ENCODE measurements at places on chromosomes 3 and 15.
A peak's percentile ranks its signal among the peaks of the same experiment; 100 is the strongest.

GRCh38 chr3:118495206-118495605 is 539.4 kb downstream of the IGSF11 start:
- DNase-seq = no peak

DNA sequence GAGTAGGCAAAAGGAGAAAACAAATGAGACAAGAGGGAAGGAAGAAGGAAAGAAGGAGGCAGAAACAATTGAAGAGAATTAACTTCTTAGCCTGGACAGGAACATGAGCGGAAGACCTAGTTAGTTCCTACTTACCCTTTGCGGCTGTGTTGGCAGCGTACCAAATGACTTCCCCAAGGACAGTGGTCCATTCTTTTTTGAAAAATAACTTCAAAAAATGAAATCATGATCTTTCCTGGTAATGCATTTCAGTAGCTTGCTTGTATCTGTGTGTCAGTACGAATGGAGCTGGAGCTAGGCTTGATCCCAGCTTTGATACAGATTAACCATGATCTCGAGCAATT is 41.5 kb upstream of the CFAP161 start:
- no peak for DNase-seq

DNA sequence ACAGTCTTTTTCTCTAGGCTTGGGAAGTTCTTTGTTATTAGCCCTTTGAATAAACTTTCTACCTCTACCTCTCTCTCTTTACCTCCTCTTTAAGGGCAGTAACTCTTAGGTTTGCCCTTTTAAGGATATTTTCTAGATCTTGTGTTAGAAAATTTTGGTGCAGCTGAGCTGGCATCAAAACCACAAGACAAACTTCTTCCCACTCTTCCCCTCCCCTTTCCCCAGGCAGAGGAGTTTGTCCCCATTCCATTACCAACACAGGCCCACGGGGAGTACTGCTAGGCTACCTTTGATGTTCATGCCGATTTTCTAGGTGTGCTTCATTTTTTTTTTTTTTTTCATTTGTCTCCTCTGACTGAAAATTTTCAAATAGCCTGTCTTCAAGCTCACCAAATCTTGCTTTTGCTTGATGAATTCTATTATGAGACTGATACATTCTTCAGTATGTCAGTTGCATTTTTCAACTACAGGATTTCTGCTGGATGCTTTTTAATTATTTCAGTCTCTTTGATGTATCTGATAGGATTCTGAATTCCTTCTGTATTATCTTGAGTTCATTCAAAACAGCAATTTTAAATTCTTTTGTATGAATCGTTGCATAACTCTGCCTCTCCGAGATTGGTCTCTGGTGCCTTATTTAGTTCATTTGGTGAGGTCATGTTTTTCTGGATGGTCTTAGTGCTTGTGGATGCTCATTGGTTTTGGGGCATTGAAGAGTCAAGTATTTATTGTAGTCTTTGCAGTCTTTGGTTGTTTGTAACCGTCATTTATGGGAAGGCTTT is 112.0 kb downstream of the UBE2E2 start:
- no peak for DNase-seq

- no peak for DNase-seq
Measured at GRCh38 chr15:56056626-56057025, 63.2 kb upstream of the NEDD4 start.

DNA sequence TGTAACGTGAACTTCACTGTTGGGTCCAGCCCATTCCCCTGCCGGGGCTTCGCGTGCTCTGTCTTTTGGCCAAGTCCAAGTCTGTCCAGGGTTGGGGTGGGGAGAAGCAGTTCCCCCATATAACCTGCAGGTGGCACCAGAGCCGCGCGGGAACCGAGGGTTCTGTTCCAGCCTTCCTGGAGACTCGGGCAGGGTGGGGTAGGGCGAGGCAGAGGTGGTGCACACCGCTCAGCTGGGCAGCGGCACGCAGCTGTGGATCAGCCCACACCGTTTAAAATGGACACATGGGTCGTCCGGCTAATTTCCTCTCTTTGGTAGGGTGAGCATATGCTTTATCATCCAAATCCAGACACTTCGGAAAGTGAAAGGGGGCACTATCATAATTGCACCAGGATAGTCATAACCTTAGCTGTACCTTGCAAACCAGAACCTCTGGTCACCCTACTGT is 118.1 kb downstream of the TBC1D2B start:
- DNase-seq = no peak

DNA sequence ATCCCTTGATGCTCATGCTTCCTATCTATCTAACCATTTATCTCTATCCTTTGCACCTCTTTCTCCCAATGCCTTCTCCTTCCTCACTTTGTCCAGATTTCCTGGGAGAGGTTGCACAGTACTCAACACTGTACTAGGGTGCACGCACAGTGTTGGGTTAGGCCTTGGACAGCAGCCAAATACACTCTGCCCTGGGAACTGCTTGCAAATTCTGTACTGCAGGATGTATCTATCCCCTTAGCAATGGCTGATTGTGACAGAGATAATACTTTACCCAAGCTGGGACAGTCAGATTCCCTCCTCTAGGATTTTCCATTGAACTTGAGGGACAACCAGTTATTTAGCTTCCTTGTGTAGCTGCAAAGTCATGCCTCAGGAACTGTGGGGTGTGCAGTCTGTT is 113.3 kb downstream of the IL20RB start:
- DNase-seq = no peak

DNA sequence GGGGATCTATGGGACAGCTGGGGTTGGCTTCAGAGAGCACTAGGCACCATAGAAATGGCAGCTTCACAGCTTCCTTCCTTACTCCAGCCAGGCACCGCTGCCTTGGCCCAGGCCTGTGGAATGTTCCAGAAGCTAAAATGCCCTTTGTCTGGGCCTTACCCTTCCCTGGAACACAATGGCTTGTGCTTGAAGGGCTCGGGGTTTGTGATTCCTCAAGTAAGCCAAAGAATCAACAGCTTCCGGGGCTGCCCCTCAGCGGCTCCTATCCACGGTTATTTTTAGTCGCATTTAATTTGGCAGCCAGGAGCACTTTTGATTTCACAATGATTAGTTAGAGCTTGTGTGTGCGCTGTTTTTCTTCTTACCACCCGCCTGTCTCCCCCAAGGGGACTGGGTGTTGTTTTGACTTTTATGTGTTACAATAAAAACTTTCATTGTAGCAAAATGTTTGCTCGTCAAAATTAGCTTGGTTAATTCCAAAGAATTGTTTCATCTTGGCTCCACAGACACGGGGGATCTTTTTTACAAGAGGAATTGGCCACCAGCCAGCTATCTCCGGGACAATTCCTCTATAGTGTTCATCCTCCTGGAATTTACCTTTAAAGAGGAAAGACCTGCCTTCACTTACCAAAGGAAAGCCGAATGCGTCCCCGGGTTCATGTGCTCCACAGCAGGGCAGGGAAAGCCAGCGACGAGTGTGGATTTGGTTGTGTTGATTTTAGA is 73.8 kb downstream of the TLE3 start:
- peak; percentile 19 for DNase-seq

DNA sequence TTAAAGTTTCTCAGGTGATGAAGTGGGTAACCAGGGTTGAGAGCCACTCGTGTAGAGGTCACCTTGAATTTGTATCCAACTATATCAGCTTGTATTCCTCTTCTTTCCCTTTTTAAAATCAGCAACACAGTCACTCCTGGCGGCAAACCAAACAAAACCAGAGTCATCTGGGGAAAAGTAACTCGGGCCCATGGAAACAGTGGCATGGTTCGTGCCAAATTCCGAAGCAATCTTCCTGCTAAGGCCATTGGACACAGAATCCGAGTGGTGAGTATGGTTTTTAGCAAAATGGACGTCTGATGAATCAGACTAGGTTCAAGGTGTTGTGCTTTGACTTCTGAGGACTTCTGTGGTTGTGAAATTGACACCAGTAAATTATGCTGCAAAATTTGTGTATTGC is 3.9 kb downstream of the RPL35A start:
- no peak for DNase-seq

DNA sequence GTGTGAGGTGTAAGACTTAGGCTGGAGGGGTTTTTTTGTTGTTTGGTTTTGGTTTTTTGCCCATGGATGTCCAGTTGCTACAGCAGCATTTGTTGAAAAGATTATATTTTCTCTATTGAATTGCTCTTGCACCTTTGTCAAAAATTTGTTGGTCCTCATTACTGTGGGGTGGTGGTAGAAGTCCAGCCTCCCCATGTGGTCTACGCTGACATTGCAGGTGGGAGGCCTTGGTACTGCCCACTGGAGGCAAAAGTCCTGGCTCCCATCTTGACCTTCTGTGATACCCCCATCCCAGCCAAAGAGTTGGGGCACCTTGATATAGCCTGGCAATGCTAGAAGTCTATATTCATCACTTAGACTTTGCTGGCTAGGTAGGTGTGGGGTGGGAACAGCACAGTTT is 5.4 kb upstream of the RAB6B start:
- no peak for DNase-seq

DNA sequence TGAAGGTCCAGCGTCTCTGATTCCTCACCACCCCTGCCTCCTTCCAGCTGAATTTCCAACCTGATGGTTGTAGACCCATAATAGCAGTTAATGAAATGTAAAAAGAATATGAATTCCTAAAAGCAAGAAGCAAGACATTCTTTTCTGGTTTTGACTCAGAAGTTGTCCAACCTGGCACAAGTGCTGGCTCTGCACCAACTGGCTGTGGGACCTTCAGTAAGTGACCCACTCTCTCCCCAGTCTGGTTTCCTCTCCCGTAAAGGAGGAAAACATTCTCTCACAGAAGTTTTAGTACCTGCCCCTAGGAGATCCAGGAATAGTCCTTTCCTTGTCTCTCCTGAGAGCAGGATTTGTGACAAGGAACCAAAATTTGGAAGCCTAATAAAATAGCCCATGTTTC is 236.9 kb upstream of the TRIM42 start:
- peak; percentile 9 for DNase-seq

DNA sequence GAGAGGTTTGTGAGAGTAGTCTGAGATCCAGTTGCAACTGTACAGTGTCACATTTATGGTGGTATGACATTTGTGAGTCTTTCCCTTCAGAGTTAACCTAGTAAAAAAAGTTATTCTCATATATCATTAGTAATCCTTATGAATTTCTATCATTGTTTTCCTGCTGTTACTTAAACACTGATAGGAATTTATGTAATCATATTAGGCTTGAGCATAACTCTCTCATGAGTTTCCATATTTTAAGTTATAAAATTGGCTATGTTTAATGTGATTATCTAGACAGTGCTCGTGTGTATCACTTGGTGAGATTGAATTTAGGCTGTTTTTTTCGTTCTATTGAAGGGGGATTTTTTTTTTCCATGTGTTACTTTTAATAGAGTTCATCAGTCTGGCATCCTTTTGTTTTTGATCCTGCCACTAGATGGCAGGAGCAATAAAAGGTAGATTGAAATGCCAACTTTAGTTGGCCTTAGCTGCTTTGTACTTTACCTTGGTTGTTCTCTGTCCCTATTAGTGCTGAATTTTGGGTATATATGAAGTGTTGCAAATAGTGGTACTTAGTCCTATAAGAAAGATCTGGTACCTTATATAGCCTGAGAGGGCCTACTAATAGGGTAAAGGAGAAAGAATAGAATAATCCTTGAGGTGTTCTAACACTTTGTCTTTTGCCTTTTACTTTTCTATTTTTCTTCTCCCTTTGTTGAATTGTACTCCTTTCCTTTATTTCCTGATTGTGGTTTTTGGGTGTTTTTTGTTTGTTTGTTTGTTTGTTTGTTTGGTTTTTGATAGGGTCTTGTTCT is 17.9 kb downstream of the STT3B start:
- DNase-seq = no peak

- no peak for DNase-seq
Measured at GRCh38 chr3:144643771-144644198, 672.2 kb downstream of the DIPK2A start.

DNA sequence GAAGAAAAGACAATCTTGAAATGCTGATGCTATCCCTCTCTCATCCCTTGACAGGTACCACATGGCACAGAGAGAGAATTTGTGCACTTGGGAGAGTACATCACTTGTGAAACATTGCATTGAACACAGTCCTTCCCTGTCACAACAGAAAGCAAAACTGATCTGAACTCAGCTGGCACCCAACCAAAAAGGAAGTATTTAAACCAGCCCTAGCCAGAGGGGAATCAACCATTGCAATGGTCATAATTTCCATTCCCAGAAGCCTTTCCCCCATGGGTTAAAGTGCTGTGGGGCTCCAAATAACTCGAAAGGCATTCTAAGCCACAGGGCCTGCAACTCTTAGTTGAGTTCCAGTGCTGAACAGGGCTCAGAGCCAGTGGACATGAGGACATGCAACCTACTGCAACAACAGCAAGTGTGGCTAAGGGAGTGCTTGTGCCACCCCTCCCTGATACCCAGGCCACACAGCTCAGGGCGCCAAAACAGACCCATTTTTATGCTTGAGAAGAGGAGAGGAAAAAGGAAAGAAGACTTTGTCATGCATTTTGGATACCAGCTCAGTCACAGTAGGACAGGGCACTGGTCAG is 530.8 kb upstream of the BCHE start:
- no peak for DNase-seq

GRCh38 chr3:105564546-105565288 is 198.0 kb downstream of the ALCAM start:
- no peak for DNase-seq

GRCh38 chr3:52097851-52098507 is 41.6 kb upstream of the DUSP7 start:
- DNase-seq = no peak

GRCh38 chr3:23959135-23959900 is 14.2 kb downstream of the NR1D2 start:
- DNase-seq = peak; percentile 91

DNA sequence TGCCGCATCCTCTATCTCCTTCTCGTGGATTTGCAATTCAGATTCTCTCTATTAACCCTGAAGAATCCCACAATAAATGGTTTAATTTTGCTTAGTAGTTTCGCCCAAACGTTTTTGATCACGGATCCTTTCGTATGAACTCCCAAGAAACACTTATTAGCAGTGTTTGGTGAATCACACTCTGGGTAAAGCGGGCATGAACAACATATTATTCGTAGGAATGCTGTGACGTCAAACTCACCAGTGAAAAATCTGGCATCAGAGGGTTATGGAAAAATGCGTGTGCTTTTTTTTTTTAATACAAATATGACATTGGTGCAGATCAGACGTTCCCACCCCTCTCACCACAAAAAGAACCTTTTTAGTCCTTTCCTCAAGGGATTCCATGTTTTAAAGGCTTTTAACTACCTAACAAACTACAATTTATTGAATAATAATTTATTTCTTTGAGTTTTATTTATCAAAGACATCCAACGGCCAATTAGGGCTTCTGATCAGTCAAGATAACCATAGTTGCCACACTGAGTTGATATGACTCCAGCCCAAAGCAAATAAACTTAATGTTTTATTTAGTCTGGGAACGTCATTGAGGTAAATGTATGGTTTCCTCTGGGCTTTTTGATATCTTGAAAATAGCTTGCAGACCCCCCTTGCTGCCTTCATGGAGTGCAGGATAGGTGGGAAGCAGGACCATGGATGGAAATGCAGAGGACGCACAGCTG is 45.5 kb upstream of the CGNL1 start:
- DNase-seq = no peak
